OCI-LY7 (cell line): ENCODE measurements at places on chromosomes 5 and 9. TPM values are rescaled to one million over a fixed set of nuclear protein-coding genes. Genes with fewer than 3 reads are reported as not detected.

CDC20B gene
- not detected in 2 replicates for total RNA-seq

DNA sequence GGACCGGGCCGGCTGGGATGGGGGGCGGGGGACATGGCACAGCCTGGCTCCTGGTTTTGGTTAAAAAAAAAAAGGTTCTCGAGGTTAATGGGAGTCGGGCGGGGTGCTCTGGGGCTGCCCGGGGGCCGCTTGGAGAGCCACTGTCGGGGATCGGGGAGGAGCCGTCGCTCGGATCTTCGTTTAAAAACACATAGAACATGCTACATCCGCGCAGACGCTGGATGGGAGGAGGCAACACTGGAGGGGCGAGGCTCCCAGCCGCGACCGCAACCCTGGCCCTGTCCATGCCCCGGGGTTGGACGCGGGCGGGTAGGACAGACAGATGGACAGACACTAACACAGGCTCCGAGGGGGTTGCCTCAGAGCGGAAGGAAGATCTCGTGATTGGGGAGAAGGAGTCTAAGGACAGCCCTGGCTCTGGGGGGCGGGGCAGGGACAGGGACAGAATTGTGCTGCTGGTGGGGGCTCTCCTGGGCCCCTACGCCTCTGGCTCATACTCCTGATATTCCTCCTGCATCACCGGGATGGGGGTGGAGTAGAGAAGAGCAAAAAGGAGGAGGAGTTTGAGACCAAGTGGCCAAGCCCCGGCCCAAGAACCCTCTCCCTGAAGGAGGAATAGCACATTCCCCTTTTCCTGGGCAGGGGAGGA is 9.9 kb downstream of the SNCB start:
- DNase-seq, result no peak

GRCh38 chr9:15400281-15400941 is 22.3 kb upstream of the SNAPC3 start:
- no peak for DNase-seq

- no peak for DNase-seq
These were observed 154.1 kb downstream of the EFNA5 start for GRCh38 chr5:107516452-107517184.

- DNase-seq, result no peak
These were observed 603.6 kb downstream of the PSAT1 start for GRCh38 chr9:78900500-78900899.

DNA sequence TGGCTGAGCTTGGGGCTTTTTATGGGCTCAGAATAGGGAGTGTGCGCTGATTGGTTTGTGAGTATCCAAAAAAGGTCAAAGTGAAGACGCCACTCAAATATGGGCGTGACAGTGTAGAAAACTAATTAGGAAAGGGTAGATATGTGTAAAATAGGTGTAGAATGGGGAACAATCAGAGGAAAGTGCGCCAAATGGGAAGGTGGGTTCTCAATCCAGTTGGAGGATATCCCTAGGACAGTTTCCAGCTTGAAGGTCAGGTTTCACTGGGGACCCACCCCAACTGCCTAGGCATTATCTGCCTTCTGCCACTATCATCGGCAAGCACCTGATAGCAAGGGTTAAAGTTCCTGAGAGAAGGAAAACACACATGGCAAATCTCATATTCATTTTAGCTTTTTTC is 9.3 kb upstream of the MOCS2 start:
- no peak for DNase-seq

- DNase-seq, result peak; percentile 88
These were observed at the start of gene ST6GALNAC6 for GRCh38 chr9:127899128-127899943. Gene ST6GALNAC6, minus strand, starts transcription at chr9:127899603. Its CDS starts 1,622 bp downstream, at chr9:127897981.

DNA sequence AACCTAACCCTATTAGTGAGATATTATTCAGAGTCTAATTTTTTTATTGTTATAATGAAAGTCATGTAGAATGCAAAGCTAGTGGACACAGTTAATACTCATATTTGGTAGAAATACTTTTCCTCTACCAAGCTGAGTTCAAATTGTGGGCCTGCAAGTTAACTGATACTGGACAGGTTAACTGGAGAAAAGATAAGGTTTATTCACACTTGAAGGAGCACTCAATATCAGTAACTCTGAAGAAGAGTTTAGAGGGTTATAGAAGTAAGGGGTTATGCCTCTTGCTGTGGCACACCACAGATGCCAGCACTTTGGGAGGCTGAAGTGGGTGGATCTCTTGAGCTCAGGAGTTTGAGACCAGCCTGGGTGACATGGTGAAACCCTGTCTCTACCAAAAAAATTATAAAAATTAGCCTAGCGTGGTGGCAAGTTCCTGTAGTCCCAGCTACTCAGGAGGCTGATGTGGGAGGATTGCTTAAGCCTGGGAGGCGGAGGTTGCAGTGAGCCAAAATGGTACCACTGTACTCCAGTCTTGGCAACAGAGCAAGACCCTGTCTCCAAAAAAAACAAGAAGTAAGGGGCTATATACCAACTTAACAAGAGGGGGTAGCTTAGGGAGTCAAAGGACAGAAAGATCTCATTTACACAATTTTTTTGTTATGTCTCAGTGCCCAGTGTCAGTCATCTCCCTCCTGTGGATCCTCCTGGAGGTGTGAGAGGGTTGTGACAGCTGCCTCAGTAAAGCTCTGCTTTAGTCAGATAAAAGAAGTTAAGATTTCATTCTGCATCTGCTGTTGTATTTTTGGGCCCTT is 121.2 kb upstream of the GRHPR start:
- peak; percentile 73 for DNase-seq
